ENCODE measurements at places on chromosomes 12 and 14.

- no peak for DNase-seq
Observed at GRCh38 chr14:61219673-61220072, 61.5 kb downstream of the TMEM30B start.

DNA sequence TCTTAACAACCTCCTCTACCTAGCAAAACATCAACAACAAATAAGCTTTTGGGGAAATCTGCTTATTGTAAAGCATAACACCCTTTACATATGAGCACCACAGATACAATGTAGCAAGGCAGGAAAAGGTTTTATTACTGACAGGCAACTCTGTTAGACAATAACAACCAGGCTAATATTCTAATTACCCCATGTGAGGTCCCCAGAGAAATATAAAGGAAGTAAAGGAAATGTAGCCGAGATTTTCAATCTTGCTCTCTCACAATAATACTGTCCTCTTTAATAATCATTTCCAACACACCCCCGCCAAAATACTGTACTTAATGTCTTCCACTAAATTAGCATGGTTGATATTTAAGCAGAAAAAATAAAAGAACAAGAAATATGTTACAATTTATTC, 14.0 kb upstream of the INSM2 start:
- DNase-seq: no peak

DNA sequence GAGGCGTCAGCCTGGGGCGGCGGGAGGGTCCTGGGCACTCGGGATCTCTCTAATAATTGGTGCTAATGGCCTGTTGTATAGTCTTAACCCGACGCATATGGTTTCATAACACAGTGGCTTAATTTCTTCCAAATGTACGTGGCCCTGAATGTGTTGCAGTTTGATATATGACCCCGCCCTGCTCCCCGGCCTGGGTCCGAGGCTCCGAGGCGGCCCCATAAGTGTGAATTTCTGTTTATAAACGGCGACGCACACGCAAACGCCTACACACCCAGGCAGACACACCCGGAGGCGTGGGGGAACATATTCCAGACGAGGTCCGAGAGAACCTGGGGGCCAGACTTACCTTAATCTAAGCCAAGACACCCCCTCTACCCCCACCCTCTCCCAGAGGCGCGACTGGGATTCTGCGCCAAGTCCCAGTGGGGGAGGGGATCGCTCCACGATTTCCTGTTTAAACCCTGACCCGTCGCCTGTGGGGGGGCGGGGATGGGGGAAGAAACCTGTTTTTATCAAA, 9.7 kb upstream of the HOXC6 start:
- no peak for DNase-seq

DNA sequence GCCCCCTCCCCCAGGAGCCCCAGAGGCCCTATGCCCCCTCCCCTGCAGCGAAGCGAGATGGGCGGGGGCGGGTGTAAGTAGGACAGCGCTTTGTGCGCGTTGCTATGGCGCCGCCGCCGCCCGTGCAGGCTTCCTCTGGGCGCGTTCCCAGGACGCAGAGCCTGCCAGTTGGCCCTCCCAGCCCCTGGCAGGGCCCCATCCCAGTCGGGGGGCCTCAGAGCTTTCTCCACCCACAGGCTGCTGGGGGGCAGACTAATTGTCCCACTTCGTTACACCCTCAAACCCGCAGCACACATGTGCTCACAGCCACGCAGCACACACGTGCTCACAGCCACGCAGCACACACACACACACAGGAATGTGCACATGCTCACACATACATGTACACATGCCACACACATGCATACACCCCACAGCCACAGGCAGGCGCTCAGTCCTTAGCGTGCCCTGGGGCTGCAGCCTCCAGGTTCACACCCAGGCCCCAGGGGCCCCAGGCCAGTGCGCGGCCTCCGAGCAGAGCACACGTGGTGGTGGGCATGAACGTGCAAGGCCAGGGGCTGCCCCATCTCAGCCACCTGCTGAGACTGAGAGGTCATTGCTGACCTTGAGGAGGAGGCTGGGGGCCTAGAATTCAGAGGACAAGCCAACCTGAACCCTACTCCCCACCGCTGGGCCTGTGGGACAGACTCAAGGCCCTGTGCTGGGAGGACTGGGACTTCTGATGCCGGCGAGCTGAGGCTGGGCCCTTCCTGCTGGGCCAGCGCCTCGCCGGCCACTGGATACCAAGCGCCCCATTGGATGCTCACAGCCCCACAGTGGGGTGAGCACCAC, 15.6 kb downstream of the TRMT61A start:
- no peak for DNase-seq

- no peak for DNase-seq
Observed at GRCh38 chr12:127781336-127781735, 485.6 kb upstream of the TMEM132C start.

DNA sequence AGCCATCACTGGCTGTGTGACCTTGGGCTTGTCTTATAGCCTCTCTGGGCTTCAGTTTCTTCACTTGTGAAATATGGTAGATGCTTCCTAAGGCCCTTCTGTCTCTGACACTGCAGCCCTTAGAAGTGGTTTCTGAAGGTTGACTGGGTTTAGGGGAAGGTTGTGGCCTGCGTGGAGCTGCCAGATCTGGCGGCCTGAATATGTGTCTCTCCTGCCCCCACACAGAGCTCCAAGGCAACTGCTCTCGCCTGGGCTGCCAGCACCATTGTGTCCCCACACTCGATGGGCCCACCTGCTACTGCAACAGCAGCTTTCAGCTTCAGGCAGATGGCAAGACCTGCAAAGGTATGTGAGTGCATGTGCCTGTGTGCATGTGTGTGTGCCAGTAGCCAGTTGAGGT, 4.0 kb downstream of the LRP1-AS start:
- DNase-seq: no peak

DNA sequence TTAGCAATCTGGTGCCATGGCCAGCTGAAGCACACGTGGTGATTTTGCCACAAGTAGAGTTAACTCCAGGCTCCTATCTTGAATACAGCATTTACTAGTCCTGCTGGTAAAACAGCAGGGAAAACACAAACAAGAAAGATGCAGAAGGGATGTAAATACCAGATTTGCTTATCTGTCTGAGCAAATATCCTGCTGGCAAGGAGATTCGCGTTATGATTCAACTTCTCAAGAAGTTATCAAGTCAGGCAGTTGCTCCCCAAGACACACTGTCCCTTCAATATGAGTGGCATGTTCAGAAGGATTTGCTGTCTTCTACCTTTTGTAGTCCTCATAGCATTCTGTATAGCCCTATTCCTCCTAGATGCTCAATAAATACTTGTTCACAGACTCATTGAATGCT, 171.2 kb upstream of the EGLN3 start:
- no peak for DNase-seq

DNA sequence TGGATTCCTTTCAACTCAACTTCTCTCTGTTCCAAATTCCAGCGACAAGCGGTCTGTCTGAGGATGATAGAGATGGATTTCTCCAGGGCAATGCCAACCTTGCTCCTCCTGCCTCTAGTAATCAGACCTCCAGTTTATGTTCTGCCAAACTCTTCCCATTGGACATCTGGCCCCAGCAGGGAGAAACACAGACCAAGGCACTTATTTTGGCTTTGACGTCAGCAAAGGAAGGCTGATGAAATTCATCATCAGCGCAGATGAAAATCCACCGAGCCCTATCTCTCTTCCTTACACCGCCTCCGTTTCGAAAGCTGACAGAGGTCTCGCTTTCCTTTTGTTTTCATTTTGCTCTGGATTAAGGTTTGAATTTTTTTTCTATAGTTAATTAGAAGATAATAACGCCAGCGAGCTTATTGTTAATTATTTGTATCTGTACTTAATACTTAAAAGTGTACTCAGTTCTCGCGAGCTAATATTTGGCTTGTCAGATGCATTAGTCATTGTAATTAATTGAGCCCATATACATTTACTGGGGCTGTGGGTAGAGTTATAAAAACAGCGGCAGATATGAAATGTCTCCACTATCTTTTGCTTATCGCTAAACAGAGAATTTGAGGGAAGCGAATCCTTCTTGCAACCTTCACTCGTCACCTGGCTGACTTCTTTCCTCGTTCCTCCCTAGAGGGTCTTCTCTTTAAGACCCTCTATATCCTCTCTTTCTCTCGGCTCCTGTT, 35.9 kb upstream of the MED13L start:
- no peak for DNase-seq

DNA sequence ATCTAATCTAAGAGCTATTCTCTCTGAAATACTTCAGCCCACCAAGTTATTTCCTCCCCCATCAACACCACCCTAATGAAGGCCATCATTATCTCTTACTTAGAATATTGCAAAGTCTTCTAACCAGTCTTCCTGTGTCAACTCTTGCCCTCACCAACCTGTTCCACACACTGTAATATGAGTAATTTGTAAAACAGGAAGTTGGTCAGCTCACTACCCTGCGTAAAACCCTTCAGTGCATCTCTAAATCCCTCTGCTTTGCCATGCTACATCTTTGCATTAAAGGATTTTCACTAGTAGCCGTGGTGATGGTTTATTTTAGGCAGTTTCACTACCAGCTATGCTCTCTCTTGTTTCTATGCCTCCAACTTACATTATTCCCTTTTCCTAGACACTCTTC, 70.0 kb downstream of the KIF21A start:
- no peak for DNase-seq

- no peak for DNase-seq
Observed at GRCh38 chr12:42236017-42236416, 2.0 kb downstream of the YAF2 start.

DNA sequence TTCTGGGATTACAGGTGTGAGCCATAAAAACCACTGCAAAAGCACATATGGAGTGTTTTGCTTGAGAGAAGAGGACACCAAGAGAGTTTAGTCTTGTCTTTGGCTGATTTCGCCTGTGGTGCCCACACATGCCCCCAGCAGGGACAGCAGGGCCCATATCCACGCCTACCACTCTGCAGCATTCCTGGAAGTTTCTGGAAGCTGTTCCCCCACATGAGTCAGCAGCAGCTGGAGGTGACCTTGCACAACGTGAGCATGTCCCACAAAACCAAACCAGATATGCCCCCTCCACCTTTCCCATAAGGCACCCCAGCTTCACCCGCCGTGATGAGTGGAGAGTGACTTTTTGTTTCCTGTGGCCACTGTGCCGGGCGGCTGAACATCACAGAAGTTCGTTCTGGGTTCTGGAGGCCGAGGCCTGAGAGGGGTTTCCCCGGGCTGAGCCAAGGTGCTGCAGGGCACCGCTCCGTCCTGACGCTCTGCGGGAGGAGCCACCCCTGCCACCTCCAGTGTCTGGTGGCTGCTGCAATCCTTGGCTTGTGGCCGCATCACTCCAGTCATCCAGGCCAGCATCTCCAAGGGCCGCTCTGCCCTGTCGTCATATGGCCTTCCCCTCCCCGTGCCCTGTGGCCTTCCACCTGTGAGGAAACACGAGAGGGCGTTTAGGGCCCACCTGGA, 4.7 kb downstream of the ASPG start:
- DNase-seq: no peak

DNA sequence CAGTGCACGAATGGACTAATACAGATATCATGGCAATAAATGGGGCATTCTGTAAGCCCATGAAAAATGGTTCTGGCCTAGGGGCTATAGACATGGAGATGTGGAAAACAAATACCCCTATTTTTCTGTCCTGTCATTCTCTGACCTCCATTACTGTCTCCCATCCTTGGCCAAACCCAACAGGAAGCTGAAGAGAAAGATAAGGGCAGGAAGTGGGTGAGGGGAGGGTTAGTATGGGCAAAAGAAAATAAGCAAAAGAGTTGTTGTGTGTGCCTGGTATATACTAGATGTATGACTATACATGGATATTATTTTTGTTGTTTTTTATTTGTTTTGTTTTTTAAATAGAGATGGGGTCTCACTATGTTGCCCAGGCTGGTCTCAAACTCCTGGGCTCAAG, 339.3 kb downstream of the PCNX1 start:
- no peak for DNase-seq

DNA sequence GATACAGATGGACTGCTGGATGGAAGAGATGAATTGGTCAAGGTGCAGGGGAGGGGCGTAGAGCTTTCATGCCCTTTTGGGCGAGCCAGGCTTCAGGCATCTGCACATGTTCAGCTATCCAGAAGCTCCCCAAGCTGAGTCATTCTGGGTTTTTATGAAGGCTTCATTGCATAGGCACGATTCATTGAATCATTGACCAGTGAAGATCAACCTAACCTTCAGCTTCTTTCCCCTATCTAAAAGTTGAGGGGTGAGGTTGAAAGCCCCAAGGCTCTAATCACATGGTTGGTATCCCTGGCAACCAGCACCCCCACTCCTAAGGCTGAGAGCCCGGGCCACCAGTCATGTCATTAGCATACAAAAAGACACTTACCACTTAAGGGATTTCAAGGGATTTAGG, 36.3 kb downstream of the RPS29 start:
- DNase-seq: no peak

DNA sequence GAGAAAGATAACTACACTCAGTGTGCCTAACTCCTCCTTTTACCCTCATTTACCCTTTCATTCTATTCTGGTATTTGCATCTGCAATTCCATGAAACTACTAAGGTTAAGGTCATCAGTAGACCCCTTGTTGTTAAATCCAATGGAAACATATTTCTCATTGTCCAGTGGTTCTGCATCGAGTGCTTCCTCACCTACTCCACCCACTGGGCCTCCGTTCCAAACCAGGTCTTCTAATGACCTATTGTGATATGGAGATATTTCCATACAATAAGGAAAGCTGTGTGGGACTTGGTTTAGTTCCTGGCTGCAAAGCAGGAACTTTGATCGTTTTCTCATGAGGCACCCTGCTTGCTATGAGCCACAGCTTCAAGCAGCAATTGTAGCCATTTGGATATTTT, 99.5 kb upstream of the FSCB start:
- no peak for DNase-seq

DNA sequence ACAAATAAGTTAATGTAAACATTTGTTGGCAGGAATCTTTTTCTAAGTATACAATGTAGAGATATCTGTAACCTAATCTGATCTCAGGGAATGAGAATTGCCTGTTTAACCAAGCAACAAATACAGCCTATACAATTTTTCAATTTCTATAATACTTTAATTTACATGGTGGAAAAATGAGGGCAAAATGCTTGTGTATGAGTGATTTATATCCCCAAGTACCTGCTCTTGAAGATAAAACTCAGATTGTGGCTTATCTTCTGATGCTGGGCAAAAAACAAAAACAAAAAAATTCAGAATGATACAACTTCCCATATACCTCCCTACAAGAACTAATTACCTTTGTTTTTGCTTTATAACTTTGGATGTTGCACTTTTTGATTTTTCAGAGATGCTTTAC, 2.2 kb downstream of the CNOT2 start:
- no peak for DNase-seq

- no peak for DNase-seq
Observed at GRCh38 chr14:39351708-39352107, 80.5 kb downstream of the FBXO33 start.

DNA sequence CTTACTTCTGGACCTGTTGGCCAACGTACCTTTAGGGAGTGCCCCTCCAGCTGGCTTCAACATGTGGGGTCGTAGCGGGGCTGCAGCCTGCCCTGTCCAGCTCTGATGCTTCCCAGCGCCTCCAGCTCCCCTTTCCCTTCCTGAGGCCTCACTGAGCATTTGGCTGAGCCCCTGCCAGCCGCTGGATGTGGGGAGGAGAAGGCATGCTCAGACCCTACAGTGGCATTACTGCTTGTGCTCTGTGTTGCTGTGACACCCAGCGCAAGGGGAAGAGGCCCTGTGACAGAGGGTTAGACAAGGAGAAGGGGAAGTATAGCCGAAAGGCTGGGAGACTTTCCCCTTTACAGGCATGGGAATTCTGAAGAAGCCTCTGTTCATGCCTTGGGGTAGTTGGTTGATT, 145.9 kb downstream of the PRKCH start:
- no peak for DNase-seq

- no peak for DNase-seq
Observed at GRCh38 chr12:49941556-49942511, 8.7 kb upstream of the AQP2 start.
